Kidney capillary endothelial cell (primary cell): ENCODE measurements at places on chromosomes 4 and X.
A peak's percentile ranks its signal among the peaks of the same experiment; 100 is the strongest.

- DNase-seq = peak; percentile 3
These were observed 445.4 kb downstream of the BCOR start for GRCh38 chrX:39652336-39652735.

- peak; percentile 35 for DNase-seq
These were observed 21.9 kb downstream of the TKTL1 start for GRCh38 chrX:154317391-154317995.

GRCh38 chrX:134803060-134803459, 144.8 kb upstream of the PLAC1 start:
- no peak for DNase-seq

DNA sequence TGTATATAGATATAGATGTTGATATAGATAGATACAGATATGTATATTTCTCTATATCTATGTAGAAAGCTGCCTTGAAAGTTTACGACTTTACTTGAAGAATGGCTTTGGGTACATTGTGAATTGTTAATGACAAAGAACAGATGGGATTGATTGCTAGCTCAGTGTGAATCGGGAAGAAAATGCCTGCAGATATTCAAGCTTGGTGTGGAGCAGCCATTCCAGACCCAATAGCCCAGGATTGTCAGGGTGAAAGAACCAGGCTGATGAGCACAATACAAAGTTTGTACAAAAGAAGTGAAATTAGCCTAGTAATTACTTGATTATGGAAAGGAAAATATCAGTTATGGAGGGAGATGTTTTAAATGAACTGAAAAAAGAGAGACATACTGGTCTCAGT, 946.2 kb downstream of the STPG2 start:
- DNase-seq = no peak

- no peak for DNase-seq
These were observed 10.7 kb downstream of the PPARGC1A start for GRCh38 chr4:23878912-23879732.
